ENCODE measurements at places on chromosomes 11 and 22. TPM values are rescaled to one million over a fixed set of nuclear protein-coding genes. Genes with fewer than 3 reads are reported as not detected.

The HPX gene
- 0.69 TPM for polyA plus RNA-seq

GRCh38 chr11:3051196-3052108 lies 5.8 kb downstream of the CARS1 start:
- peak; percentile 47 for DNase-seq

The ART1 gene
- polyA plus RNA-seq = not detected

DNA sequence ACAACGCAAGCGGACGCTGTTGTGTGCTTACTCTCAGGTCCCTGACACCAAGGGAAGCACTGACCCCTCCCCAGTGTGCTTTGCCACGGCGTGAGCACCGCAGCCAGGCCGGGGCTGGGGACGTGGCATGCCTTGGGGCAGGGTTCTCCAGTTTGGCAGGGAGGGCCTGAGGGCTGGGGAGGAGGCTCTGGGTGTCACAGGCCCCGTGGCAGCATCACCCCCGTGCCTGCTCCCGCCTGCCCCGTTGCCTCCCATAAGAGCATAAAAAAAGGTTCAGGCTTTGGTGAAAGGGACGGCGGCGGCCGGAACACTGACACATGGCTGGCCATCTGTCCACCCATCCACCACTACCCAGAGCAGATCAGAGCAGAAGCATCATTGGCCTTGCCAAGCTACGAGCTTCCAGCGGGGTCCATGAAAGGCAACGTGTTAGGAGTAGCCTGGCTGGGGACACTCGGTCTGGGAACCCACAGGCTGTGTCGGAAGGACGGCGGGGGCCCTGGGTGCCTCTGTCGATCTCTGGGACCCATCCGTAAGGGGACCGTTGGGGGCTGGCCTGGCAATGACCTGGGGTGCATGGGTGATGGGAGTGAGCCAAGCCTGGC lies 183.0 kb downstream of the IGLL1 start:
- DNase-seq = no peak

GRCh38 chr22:22798716-22799115 lies 88.9 kb upstream of the IGLL5 start:
- no peak for DNase-seq

- DNase-seq = no peak
These were observed 46.0 kb downstream of the CELF1 start for GRCh38 chr11:47506795-47507562.

DNA sequence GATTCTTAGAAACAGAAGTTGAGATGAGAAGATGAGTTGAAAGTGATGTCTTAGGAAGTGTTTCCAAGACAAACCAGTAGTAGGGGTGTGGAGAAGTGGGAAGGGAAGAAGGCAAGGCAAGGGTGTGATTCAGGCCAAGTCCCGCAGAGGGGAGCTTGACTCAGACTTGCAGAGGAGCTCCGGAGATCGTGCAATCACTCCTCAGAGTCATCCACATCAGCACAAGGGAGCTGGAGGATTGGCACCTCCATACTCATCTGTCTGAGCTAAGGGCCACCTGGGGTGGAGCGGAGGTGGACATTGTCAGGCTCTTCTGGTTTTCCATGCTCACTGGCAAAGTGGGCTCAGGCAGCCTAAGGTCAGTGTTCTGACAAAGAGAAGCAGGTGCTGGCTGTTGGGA lies 44.4 kb downstream of the CHRDL2 start:
- no peak for DNase-seq

- no peak for DNase-seq
These were observed 454 bp downstream of the TMEM218 start for GRCh38 chr11:125111001-125111342.

GRCh38 chr11:34339149-34340064 lies 18.4 kb downstream of the ABTB2 start:
- no peak for DNase-seq

- no peak for DNase-seq
These were observed 482.0 kb downstream of the KCNA4 start for GRCh38 chr11:29534836-29535235.

The TECTA gene
- polyA plus RNA-seq = 0.07 TPM

The ZBED5 gene
- 26.8 TPM for polyA plus RNA-seq

The STX5 gene
- 23.7 TPM for polyA plus RNA-seq

DNA sequence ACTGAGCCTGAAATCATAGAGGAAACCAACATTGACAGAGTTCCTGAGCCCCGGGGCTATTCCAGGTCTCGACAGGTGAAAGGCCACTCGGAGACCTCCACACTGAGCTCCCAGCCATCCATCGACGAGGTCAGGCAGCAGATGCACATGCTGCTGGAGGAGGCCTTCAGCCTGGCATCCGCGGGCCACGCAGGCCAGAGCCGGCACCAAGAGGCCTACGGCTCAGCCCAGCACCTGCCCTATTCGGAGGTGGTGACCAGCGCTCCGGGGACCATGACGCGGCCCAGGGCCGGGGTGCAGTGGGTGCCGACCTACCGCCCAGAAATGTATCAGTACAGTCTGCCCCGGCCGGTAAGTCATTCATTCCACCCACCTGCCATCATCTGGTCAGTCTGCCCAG lies 54.9 kb downstream of the C11orf91 start:
- no peak for DNase-seq

The GSTT2B gene
- polyA plus RNA-seq = not detected

The TMPRSS5 gene
- 0.61 TPM for polyA plus RNA-seq

The LUZP2 gene
- polyA plus RNA-seq = not detected

The RAB38 gene
- polyA plus RNA-seq = 2.7 TPM

- no peak for DNase-seq
These were observed 128.4 kb downstream of the ARHGAP8 start for GRCh38 chr22:44880610-44881290.

The TXN2 gene
- polyA plus RNA-seq = 160 TPM

GRCh38 chr11:81059356-81059755 lies 1618.5 kb upstream of the TENM4 start:
- DNase-seq = no peak

DNA sequence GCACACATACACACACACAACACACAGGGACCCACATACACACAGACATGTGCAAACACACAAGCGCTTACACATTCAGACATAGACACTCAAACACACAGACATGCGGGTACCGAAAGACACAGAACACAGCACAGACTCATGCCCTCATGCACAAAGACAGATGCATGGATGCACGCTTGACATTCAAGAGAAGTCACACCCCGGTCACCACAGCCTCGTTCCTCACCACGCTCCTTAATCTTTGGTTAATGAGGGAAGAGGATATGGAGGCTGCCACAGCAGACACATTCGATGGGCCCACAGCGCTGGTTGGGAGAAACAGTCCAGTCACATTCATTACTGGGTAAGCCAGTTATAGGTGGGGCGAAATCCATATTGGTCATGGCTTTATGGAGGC lies 51.9 kb upstream of the EIF3D start:
- DNase-seq = no peak

DNA sequence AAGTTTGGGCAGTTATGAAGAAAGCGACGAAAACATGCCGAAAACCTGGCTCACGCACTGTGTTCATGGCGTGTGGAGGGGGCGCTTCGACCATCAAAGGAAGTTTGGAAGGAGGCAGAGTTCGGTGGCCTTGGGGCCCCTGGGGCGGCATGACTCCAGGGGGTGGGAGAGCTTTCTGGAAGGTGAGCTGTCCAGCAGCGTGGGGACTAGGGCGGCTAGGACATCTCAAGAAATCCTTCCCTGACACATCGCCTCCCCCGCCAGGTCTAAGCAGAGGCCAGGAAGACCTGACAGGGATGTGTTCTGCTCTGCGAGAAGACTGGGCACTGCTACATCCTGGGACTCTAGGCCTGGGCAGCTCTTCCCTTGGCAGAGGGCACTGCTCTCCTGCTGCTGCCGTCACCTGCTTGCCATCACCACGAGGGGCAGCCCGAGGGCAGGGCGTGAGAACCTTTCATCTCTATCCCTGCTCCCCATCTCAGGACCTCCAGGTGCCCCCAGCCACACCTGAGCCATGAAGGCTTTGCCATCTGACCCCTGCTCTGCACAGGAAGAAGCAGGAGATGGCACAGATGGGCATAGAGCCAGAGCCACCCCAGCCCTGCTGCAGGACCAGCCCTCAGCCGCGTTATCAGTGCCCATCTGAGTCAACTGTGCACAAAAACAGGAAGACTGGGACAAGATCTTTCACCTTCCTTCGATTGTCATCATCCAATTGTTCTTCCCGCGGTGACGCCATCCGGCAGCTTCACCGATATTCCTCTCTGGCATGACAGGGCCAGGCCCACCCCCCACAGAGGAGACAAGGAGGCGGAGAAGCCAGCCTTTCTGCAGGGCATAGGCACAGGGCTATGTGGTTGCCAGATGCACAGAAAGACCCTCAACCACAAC lies 12.7 kb downstream of the LINC01488 start:
- no peak for DNase-seq

- DNase-seq = no peak
These were observed 10.2 kb downstream of the PAMR1 start for GRCh38 chr11:35515224-35515623.

GRCh38 chr11:71548120-71548519 lies at the start of gene KRTAP5-9:
KRTAP5-9 (plus strand) TSS chr11:71548420; CDS start chr11:71548658, 238 bp downstream.
- DNase-seq = no peak

DNA sequence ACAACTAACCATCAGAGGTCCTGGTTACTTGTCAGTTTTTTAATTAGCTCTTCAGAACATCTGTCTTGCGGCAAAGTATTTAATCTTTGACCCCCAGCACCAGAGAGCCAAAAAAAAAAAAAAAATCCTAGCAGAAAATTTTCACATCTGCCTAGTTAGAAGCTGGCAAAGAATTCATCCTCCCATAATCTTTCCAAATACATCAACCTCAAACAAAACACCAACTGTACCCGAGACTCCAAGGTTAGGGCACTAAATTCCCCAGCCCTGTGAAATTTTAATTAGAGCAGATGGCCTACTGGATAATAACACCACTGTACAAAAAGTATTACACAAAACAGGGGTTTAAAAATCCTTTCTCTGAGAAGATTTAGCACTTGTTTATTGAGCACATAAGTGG lies 55.7 kb downstream of the RAB38 start:
- no peak for DNase-seq

The NXPE4 gene
- polyA plus RNA-seq = not detected

- DNase-seq = no peak
These were observed 1.5 kb downstream of the TBC1D10A start for GRCh38 chr22:30325065-30325720.

- no peak for DNase-seq
These were observed 22.6 kb downstream of the PHLDB1 start for GRCh38 chr11:118629761-118630661.

The BDNF gene
- polyA plus RNA-seq = not detected

DNA sequence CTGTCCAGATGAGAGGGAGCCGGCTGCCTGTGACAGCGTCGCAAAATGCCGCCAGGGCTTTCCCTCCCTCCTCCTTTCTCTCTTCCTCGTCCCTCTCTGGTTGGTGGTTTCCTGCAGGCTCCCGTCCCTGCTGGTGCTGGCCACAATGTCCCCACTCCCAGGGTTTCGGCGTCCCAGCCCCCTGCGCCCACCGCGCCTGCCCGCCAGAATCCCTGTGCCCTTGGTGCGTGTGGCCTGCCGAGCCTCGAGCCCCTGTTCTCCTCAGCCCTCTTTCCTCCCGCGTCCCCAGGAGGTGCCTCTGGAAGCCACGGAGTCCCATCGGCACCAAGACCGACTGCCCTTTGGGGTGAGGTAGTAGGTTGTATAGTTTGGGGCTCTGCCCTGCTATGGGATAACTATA lies 37.9 kb upstream of the PPARA start:
- DNase-seq = no peak

The TUB gene
- polyA plus RNA-seq = not detected

- no peak for DNase-seq
These were observed 88.2 kb upstream of the LDLRAD3 start for GRCh38 chr11:35855671-35856070.

The OR51A7 gene
- polyA plus RNA-seq = not detected

The KREMEN1 gene
- 4.5 TPM for polyA plus RNA-seq

GRCh38 chr11:11427140-11427539 lies 74.1 kb upstream of the CSNK2A3 start:
- no peak for DNase-seq

The KDM4E gene
- polyA plus RNA-seq = not detected

- DNase-seq = no peak
These were observed 150.1 kb downstream of the CEP164 start for GRCh38 chr11:117477721-117478120.

All from K562 (cell line).